ENCODE measurements at places on chromosomes 2 and 18.
A peak's percentile ranks its signal among the peaks of the same experiment; 100 is the strongest.

DNA sequence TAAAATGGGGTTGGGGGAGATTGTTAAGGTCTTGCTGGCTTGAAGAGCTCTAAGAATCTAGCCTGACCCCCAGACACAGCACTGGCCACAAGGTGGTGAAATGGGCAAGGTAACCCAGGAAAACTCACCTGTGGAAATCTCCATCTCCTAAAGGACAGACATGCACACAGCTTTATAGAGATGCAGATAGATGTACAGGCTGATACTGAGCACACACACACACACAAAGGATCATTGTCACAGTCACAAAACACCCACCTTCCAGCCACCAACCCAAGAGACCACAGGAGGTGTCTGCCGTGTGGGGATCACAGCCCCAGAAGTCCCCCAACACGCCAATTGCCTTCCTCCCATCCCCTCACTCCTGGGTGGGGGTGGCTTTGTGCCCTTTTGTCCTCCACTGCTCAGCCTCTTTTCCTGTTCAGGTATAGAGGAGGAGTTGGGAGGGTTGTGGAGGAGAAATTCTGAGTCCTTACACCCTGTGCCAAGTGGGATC lies 3.2 kb upstream of the CYP26B1 start:
- DNase-seq, result no peak

DNA sequence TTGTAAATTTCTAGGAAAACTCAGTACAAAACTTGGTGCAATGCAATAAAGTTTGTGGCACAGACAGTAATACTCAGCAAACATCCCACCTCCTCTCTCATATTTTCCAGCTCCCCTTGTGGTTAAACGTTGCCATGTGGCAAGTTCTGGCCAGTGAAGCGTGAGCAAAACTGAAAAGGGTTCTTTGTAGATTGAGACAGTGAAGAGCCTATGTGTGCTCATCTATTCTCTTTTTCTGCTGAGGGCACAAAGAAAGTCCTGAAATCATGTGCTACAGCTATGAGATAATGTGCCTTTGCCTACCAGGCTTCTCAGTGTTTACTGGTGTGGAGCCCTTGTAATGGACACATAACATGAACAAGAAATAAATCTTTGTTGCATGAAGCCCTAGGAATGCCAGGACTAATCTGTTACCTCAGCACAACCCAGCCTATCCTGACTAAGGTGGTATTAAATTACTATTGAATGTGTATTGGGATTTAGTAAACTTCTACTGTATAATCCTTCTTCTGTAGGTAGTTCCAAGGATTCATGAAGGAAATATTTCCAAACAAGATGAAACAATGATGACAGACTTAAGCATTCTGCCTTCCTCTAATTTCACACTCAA lies 13.0 kb upstream of the TYMS start:
- DNase-seq, result no peak

DNA sequence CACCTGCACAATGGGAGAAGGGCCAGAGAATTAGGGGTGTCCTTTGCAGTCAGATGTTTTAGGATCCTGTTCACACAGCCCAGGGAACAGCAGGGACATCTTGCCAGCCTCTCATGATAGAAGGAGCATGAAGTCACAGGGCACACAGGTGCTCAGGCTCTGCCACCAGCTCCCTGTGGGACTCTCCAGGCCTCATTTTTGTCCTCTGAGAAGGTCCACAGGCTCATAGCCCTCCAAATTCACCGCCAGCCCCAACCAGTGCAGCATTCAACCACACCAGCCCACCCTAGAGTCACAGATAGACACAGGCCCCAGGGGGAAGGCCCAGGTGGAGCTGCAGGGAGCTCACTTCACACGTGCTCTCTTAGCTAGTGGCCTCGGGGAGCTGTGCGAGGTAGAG lies 391.7 kb downstream of the TNS1 start:
- DNase-seq, result no peak

GRCh38 chr2:111135910-111136297 lies 15.2 kb downstream of the BCL2L11 start:
- no peak for DNase-seq

GRCh38 chr2:234278556-234279255 lies 218.2 kb downstream of the ARL4C start:
- no peak for DNase-seq

- no peak for DNase-seq
These were observed 191.5 kb upstream of the CDH20 start for GRCh38 chr18:61141691-61142090.

- no peak for DNase-seq
These were observed 2.9 kb downstream of the ATP6V1B1 start for GRCh38 chr2:70938586-70938950.

GRCh38 chr2:184530239-184530638 lies 68.1 kb upstream of the ZNF804A start:
- no peak for DNase-seq

GRCh38 chr2:199572571-199572970 lies 114.8 kb upstream of the SATB2 start:
- DNase-seq, result no peak

- no peak for DNase-seq
These were observed 268.3 kb downstream of the FBXO15 start for GRCh38 chr18:73879328-73879727.

- DNase-seq, result peak; percentile 21
These were observed 93.1 kb downstream of the RHOB start for GRCh38 chr2:20539776-20540586.

- no peak for DNase-seq
These were observed 7.7 kb downstream of the SLC14A1 start for GRCh38 chr18:45731716-45732115.

GRCh38 chr2:128421286-128421685 lies 102.6 kb upstream of the HS6ST1 start:
- DNase-seq, result no peak

GRCh38 chr2:190717764-190718651 lies 69.1 kb downstream of the NAB1 start:
- DNase-seq, result no peak

- no peak for DNase-seq
These were observed 80.0 kb upstream of the TMEM200C start for GRCh38 chr18:5975111-5976002.

- DNase-seq, result no peak
These were observed 28.4 kb downstream of the SIX3 start for GRCh38 chr2:44969936-44970335.

- no peak for DNase-seq
These were observed 190.4 kb downstream of the SPP2 start for GRCh38 chr2:234240917-234241316.
